Epithelial cell of esophagus (primary cell): ENCODE measurements at places on chromosomes 13 and 19.

- DNase-seq, result no peak
Measured at GRCh38 chr13:39577838-39578491, 25.0 kb downstream of the LHFPL6 start.

- peak; percentile 89 for DNase-seq
Measured at GRCh38 chr19:17333611-17334413, 843 bp downstream of the ANO8 start.

DNA sequence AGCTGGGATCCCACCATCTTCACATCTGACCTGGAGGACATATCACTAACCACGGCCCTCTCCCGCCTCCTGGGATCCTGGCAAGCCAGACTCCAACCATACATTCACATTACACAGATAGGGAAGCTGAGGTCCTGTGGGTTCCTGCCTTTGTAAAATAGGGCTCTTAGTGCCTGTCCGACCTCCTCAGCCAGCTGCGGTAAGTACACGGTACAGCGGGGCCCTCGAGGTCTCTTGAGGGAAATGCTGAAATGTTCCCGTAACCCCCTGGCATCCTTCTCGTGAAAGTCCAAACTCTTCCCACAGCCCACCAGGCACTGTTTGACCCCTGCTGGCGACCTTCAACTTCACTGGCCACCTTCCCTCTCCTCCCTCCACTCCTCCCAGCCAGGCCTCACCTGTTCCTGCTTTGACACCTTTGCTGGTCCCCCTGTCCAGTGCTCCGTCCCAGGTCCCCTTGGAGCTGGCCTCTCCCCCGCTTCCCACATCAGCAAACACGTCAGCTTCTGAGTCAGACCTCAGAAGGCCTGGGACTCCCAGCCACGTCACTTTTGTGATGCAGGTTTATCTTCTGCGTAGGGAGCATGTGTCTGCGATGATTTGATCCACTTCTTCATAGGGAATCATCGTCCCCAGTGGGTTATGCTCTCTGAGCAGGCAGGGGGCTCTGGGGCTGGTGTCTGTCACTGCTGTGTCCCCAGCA is 8.8 kb upstream of the GNG7 start:
- peak; percentile 19 for DNase-seq

GRCh38 chr13:98786023-98786422 is 33.6 kb upstream of the SLC15A1 start:
- DNase-seq, result no peak

GRCh38 chr19:862581-863314 is 3.3 kb downstream of the CFD start:
- DNase-seq, result peak; percentile 71

DNA sequence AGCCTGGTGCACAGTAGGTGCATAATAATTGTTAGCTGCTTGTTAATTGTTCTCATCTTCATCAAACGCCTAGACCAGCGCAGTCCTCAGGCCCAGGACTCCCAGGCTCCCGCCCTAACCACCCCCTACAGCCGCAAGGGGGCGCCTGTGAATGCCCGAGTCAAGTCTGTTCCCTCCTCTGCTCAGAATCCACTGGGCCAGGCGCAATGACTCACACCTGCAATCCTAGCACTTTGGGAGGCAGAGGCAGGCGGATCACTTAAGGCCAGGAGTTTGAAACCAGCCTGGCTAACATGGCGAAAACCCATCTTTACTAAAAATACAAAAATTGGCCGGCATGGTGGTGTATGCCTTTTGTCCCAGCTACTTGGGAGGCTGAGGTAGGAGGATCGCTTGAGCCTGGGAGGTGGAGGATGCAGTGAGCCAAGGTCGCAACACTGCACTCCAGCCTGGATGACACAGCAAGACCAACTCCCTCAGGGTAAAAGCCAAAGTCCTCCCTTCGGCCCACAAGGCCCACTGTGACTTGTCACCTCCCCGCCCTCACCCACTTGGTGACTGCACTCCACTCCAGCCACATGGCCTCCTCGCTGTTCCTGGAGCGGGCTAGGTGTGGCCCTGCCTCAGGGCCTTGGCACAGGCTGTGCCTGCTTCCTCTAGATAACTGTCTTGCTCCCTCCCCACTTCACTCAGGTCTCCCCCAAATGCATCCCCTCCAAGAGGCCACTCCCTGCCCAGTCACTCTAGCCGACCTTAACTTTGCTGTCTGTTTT is 9.1 kb downstream of the ZNF653 start:
- peak; percentile 91 for DNase-seq

DNA sequence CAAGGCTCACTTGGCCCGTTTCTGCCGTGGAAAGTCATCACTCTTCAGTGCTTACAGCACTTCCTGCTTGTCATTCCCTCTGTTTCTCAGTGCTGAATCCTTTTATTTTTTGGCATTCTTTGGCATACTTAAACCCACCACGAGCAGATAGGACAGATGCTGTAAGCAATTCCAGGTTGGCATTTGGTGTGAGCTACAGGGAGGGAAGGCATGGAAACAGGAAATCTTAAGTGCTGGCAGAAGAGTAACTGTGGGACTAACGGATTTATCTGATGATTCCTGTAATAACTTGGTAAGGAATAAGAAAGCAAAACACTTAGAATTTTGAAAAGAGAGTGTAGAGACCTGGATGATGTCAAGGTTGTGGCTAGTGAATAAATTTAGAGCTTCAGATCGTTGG is 273.4 kb downstream of the GPC6 start:
- no peak for DNase-seq

DNA sequence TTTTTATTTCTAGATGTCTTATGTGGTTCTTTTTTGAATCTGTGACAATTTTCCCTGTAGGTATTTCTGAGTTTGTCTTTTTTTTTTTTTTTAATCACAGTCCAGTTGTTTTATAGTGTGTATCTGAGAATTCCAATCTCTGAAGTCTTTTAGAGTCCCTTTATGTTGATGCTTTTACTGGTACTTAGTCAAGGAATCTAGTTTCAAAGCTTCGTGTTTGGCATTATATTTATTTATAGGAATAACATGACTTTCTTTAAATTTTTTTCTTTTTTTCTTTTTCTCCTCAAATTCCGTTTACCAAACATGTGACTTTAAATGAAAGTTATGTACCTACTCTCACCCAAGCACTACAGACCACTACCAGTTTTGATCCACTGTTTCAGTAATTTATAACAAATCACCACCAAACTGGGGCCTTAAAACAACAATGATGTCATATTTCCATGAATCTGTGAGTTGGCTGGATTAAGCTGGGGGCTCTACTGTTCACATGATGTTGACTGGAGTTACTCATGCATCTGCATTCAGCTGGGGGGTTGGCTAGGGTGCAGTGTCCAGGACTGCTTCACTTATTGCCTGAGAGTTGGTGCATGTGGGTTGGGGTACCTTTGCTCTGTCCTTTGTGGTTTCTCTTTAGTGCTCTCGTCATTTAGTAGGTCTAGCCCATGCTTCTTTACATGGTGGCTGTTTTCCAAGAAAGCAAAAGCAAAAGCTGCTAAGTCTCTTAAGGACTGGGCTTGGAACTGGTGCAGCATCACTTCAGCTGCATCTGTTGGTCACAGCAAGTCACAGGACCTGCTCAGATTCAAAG is 22.3 kb downstream of the KCTD4 start:
- DNase-seq, result peak; percentile 50

GRCh38 chr13:86020351-86021002 is 221.3 kb upstream of the SLITRK6 start:
- DNase-seq, result peak; percentile 68

DNA sequence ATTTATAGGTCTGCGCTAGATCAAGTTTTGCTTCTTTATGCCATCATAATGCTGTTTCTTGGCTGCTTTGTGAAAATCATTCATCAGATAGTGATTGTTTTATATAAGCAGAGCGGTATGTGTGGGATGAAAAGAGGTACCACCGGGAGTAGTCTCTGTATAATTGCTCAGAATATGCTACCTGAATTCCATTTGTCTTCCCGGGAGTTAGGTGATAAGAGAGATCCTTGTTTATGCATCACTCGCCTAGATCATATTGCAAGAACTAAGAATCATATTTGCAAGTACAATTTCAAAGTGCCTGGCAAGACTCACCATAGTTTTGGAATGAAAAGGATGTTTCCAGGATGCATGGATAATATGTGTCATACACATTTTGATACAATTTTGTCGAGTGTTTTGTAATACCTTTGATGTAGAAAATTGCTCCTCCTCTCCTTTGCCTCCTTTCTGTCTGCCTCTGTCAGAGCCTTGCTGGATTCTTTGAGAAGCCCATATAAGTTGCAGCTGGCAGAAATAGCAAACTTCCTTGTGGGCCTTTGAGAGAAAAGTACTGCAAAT is 1306.0 kb upstream of the SLC10A2 start:
- no peak for DNase-seq

GRCh38 chr19:15236886-15237285 is 4.6 kb upstream of the EPHX3 start:
- no peak for DNase-seq

DNA sequence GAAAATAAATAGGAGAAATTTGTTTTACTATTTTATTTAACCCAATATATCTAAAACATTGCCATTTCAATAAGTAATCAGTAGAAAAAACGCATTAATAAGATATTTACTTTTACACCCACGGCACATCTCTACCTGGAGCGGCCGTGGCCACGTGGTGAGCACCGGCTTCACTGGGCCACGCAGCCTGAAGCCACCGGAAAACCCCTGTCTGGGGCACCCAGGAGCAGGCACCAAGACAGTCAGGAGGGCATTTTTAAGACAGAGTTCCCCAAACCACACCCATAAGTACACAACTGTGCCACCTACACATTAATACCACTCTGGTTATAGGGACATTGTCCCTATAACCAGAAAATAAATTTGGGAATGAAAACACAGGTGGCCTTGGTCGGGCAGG is 80.9 kb downstream of the SPACA7 start:
- DNase-seq, result no peak

DNA sequence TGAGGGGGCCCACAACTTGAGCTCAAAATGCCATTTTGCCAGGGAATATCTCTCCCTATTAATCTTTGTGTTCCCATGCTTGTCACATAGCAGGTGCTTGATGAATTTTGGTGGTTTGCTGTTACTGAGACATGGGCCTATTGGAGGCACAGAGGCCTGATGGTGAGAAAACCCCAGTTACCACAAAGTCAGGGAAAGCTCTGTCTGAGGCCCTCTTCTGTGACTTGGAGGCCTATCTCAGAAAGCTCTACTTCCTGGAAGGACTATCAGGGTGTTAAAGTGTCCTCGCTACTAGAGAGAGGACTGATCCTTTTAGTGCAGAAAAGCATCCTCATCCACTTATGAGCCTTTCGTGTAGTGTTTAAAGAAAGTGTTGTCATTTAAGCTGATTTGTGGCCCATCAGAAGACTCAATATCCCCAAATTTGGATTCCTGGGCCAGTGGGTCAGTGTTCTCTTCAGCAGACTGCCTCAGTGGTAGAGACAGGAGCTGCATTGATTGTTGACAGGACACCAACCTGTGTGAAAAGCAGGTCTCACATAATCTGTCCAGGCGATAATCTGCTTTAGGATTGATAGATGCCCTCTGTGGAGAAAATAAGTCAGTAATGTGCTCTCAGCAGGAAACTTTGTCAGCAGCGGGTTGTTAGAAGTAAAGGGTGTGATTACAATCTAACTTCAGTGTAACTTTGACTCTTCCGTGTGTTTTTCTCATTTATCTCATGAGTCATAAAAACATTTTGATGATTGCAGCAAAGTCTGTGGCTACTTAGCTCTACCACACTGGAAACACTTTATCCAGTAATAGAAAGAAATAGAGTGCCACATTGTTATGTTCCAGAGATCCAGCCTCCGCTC is 121.0 kb downstream of the AKAP11 start:
- peak; percentile 7 for DNase-seq
